ENCODE measurements at places on chromosomes 3 and 15. TPM values are rescaled to one million over a fixed set of nuclear protein-coding genes. Genes with fewer than 3 reads are reported as not detected.

Gene SLC2A2
- not detected for total RNA-seq

Gene ESYT3
- 0.65 TPM for total RNA-seq

Gene MAP1A
- 24.4 TPM for total RNA-seq

DNA sequence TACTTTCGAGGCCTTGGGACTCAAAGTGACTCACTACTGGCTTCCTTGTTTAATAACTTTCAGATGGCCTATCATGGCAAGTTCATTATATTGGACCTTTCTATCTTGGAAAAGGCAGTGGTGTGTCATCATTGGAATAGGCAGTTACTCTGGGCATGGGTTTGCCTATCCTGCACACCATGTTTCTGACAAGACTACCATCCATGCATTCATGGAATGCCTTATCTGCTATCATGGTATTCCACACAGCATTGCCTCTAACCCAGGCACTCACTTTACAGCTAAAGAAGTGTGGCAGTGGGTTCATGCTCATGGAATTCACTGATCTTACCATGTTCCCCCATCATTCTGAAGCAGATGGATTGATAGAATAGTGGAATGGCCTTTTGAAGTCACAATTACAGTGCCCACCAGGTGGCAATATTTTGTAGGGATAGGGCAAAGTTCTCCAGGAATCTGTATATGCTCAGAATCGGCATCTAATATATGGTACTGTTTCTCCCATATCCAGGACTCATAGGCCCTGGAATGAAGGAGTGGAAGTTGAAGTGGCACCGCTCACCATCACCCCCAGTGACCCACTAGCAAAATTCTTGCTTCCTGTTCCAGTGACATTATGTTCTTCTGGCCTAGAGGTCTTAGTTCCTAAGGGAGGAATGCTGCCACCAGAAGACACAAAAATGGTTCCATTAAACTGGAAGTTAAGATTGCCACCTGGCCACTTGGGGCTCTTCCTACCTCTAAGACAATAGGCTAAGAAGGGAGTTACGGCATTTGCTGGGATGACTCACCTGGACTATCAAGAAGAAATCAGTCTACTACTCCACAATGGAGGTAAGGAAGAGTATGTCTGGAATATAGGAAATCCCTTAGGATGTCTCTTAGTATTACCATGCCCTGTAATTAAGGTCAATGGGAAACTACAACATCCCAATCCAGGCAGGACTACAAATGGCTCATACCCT is 1161.4 kb downstream of the SI start:
- no peak for DNase-seq

DNA sequence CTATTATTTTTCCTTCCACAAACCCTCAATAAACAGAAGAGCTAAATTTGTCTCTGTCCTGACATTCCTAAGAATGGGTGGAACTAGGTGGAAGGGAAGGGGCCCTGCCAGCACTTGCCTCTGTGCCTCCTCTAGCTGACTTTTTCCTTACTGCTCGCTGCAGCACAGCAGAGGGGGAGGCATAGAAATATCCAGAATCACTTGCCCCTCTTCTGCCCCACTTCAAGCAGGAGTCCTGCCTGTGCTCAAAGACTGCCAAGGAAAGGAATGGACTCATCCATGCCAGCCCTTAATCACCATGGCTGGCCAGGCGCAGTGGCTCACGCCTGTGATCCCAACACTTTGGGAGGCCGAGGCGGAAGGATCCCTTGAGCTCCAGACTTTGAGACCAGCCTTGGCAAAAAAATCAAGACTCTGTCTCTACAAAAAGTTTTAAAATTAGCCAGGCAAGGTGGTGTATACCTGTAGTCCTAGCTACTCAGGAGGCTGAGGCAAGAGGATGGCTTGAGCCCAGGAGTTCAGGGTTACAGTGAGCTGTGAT is 51.8 kb downstream of the ADCY5 start:
- no peak for DNase-seq

GRCh38 chr3:152269831-152270734 is 1.4 kb downstream of the MBNL1 start:
- peak; percentile 43 for DNase-seq

- no peak for DNase-seq
Observed at GRCh38 chr3:133237380-133237779, 162.5 kb upstream of the BFSP2 start.

- no peak for DNase-seq
Observed at GRCh38 chr3:3782457-3782856, 16.8 kb upstream of the LRRN1 start.

DNA sequence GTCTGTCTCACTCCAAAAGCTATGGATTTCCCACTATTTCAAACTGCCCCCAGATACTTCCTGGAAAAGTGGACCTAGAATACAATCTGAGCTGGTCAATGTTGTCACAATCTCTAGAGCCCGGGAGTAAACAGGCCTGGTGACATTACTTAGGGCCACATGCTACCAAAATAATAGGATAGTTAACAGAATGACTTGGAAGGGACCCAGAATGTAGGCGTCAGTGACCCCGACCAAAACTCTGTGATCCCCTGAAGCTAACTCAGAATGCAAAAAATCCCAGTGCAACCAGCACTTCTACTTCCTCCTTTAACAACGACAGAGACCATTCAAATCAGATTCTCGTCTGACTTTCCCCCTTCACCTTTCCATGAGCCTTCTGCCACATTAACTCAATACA is 51.5 kb upstream of the CDV3 start:
- DNase-seq: no peak

GRCh38 chr15:72082176-72082575 is 35.8 kb downstream of the MYO9A start:
- no peak for DNase-seq

DNA sequence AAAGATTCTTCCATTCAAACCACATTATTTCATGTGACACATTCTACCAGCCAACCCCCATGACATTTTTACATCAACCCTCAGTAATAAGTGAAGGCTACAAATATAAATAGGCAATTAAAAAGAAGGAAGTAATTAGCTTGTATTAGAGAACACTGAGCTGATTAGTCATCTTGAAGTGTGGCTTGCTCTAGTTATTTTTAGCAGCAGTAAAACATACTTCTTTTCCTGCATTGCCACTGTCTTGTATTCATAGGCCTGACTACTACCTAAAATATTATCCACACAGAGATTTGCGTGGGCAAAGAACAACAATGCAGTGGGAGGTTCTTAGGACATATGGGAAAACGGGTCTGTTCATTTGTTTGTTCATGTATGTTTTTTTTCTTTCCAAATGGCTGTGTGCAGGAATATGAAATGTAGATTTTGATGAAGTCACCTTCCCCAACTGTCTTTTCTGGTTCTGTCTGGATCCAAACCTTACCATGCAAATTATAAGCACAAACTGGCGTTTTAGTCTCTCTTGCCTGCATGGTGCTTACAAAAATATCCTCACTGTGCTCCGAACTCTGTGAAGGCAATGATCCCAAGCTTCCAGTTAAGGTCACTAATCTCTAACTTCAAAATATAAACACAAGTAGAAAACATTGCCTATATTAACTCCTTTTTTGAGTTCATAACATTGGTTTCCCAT is 31.5 kb upstream of the TM4SF4 start:
- no peak for DNase-seq

DNA sequence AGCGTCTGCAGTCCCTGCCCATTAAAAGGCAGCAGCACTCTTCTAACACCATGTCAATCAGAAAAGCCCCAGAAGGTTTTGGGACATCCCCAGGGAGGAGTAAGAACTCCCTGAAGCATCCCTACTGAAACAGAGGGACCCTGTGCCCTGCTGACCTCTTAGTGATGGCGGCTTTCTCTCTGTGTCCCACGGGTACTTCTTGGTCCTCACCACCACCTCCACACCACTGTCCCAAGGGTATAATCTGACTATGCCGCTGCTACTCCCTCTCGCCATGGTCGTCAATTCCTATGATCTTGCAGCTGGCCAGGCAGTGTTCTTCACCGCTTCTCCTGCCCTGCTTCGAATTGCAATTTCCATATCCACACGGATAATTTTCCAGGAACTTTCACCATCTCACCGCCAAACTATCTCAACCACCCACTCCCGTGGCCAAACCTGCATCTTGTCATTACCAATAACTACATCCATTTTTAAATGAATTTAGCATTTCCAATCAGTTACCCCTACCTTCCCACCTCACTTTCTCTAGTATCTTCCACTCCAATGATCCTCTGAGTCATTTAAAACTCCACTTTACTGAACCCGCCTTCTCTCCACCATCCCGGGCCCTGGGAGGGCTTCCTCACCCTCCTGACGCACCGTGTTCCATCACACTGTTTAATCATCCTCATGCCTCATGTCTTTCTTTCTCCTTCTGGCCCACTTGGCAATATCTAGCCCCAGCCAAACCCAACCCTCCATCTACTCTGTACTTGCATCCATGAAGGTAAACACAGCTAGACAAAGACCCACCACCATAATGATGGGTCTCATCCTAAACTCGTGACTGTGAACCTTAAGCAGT is 23.7 kb downstream of the PRR23E start:
- no peak for DNase-seq

DNA sequence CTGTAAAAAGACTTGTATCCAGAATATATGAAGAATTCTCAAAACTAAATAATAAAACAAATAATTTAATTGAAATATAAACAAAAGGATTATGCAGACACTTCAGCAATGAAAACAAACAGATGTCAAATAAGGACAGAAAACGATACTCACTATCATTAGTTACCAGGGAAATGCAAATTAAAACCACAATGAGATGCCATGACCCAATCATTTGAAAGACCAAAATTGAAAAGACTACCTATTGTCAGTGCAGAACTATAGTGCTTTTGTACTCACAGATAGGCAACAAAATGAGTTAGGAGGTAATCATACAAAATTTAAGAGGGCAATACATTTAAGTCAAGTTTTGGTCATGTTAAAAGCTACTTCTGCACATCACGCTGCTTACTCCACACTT is 31.6 kb upstream of the OR5K4 start:
- DNase-seq: no peak

DNA sequence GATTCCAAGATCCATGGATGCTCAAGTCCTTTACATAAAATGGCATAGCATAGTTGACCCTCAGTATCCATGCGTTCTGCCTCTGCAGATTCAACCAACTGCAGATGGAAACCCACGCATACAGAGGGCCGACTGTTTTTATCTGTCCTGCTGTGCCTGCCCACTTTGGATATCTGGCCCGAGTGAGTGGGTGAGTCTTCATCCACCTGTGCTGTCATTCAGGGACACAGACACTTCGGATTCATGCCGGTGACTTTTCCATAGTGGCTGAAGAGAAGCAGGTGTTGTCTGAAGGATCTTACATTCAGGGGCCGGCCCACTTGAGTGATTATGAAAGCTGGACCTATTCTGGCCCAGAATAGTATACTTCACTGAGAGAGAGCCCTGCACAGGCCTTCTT is 85.1 kb downstream of the RYR3 start:
- no peak for DNase-seq

- DNase-seq: no peak
Observed at GRCh38 chr15:50149090-50149489, 30.1 kb upstream of the ATP8B4 start.

GRCh38 chr3:46383951-46384330 is 13.2 kb downstream of the CCR5 start:
- DNase-seq: no peak

DNA sequence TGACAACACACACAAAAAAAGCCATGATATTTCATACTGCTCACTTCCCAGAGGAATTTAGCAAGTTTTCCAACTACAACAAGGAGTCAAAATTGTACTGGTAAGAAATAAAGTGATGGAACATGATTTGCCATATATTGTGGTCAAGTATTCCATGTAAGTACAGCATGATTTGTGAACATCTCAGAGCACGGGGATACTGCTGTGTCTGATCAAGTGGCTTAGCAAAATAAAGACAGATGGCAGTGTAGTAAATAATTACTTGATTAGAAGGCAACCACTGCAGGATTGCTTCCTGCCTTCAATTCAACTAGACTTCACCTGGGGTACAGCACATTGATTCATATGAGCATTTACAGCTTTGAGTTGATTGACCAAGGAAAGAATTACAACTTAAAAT is 51.6 kb upstream of the DUT start:
- DNase-seq: no peak
